ENCODE measurements at places on chromosomes 5 and 9.

DNA sequence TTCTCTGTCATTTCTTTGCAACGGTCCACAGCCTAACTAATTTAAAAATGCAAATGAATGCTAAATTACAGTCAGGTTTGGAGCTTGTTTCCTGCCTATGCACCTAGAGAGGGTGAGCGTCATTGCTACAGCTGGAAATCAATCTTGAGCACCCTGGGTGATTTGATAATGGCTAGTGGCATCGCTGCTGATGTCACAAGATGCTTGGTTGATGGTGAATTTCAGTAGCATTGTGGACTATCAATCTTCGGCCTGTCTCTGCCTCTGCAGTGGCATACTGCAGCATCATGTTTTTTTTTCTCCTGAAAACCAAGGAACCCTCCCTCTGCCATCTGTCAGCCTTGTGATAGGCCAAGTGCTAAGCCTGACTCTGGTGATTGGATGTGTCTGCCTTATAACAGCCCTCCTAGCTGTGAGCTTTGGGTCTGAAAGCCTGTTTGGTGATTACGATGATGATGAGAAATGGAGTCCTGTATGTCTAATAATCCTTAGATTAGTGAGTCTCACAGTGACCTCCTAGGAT is 75.3 kb downstream of the NMUR2 start:
- peak; percentile 65 for DNase-seq

DNA sequence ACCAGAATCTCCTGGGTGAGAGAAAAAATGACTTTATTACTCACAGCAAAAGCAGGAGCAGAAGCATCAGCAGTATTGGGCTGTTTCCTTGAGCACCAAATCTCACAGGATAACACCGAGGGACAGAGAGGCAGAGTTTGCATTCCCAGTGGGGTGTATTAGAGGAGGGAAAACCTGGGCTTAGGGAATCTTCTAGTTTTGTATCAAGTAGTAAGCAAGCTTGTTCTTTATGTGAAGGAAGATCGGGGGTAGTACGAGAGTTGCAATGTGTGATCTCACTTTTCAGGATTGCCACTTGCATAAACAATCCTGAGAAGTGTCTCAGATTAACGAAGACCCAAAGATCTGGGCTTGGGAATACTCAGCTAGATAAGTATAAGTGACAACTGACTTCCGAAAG is 1163.0 kb downstream of the TAF11L14 start:
- no peak for DNase-seq

GRCh38 chr9:6557883-6558616 is 87.5 kb downstream of the GLDC start:
- DNase-seq, result no peak

DNA sequence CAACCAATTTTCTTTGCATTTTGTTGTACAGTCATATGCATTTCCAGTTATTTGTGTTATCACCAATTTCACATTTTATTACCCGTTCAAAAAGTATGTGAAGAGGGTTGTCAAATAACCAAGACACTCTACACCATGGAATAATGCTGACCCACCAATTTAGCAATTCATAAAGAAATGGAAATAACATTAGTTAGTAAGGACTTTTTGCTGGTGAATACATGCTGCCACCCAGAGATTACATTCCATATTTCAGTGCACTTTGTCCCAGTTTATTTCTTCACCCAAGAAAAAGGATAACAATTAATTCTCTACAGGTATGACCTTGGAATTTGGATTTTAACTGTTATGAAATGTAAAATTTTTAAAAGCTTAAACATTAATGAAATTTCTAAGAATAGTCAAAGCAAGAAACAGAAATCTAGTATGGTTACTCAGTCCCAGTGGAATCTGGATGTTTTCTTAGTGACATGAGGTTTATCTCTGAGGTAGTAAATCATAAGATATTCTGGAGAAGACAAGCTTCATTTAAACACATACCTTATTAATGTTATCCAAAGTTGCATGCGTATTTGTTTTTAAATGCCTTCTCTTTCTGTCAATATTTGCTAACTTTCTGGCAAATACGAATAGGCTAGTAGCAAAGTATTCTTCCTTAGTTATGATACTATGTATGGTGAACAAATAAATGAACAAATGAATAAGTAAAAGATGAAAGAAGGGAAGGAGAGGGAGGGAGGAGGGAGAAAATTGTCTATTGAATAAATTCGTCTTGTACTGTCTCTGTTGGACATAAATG is 100.6 kb downstream of the CETN3 start:
- no peak for DNase-seq

DNA sequence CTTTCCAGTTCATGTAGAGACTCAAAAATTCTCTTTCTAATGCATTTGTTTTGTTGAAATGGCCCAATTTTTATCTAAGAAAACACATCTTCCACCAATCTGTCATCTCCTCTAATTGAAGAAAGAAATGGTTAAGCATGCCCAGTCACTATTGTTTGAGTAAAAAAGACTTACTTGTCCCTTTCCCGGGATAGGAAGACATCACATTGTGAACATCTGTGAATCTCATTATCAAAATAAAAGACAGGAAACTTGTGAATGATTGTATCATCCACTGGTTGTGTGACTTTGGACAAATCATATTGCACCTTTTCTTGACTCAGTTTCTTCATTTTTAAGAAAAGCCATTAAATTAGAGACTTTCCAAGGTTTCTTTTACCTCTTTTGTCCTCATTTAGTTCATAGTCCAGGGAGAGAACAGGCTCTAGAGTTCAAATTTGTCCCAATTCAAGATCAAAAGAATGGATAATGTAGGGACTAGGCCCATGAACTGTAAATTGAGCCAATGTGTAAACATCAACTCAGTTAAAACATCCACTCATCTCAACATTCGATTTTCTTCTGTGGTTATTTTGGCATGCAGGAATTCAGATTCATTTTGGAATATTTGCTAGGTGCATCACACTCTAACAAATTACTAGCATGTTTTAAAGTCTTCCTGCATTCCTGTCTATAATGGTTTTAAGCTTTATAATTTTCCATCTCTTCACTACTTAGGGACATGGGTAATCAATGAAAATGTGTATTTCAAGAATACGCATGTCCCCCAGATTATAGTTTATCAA is 838.0 kb upstream of the WWC1 start:
- DNase-seq, result no peak

GRCh38 chr5:128406803-128407202 is 131.2 kb downstream of the FBN2 start:
- no peak for DNase-seq

DNA sequence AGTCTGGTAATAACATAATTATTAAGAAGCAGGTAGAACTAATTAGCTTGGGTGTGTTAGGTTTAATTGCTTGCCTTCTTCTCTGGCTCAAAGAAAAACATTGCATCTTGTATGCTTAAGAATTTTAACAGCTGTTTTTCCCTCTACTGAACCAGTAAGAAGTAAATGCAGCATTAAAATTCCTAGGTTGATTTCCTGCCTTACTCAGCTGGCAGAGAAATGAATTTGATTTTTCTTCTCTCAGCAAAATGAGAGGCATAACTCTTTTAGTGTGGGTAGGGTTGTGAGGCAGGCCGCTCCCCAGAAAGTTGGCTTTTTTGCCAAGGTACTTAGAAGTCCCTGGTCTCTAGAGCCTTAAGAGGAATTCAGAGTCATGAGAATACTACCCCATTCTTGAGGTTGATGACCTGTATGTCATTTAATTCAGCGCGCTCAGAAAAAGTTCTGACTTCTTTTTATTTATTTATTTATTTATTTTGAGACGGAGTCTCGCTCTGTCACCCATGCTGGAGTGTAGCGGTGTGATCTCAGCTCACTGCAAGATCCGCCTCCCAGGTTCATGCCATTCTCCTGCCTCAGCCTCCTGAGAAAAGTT is 302.6 kb downstream of the ARHGEF28 start:
- no peak for DNase-seq

DNA sequence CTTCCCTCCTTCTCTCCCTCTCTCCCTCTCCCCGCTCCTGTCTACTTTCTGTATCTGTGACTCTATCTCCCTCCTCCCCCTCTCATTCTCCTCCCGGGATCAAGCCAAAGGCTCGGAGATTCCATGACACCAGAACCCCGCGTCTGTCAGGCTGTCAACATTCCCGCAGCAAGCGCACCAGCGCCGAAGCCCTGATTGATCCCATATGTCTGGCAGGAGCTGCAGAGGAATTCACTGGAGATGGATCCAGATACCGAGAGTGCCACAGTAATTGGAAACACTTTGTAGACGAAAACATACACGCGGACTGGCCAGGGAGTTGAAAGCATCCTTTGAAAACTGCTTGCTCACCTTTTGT is 300 bp upstream of the SVEP1 start:
- no peak for DNase-seq

DNA sequence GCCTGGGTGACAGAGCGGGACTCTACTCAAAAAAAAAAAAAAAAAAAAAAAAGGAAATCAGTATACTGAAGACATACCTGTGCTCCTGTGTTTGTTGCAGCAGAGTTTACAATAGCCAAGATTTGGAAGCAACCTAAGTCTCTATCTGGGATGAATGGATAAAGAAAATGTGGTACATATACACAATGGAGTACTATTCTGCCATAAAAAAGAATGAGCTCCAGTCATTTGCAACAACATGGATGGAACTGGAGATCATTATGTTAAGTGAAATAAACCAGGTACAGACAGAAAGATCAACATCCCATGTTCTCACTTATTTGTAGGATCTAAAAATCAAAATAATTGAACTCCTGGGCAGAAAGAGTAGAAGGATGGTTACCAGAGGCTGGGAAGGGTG is 22.9 kb downstream of the ADAM19 start:
- no peak for DNase-seq

- no peak for DNase-seq
Measured at GRCh38 chr5:61256474-61256873, 75.6 kb upstream of the ZSWIM6 start.

DNA sequence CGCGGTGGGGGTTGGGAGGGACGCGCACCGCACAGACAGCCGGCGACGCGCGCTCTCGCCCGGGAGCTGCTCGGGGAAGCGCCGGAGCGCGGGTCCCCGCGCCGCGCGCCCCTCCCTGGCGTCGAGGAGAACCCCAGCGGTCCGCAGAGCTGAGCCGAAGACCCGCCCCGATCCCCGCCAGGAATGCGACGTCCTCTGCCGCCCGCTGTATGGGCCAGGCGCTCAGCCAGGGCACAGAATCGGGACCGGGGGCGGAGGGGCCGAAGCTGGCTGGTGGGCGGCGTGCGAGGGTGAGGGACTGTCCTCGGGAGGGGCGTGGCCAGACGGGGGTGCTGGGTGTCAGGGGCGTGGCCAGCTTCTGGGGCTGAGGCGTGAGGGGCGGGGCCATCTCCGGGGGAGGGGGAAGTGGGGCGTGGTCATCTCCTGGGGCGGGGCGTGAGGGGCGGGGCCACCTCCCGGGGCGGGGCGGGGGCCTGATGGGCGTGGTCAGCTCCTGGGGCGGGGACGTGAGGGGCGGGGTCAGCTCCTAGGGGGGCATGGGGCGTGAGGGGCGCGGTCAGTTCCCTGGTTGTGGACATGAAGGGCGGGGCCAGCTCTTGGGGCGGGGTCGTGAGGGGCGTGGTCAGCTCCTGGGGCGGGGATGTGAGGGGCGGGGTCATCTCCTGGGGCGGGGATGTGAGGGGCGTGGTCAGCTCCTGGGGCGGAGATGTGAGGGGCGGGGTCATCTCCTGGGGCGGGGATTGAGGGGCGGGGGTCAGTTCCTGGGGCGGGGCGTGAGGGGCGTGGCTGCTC is 965 bp downstream of the PTGDS start:
- DNase-seq, result no peak

DNA sequence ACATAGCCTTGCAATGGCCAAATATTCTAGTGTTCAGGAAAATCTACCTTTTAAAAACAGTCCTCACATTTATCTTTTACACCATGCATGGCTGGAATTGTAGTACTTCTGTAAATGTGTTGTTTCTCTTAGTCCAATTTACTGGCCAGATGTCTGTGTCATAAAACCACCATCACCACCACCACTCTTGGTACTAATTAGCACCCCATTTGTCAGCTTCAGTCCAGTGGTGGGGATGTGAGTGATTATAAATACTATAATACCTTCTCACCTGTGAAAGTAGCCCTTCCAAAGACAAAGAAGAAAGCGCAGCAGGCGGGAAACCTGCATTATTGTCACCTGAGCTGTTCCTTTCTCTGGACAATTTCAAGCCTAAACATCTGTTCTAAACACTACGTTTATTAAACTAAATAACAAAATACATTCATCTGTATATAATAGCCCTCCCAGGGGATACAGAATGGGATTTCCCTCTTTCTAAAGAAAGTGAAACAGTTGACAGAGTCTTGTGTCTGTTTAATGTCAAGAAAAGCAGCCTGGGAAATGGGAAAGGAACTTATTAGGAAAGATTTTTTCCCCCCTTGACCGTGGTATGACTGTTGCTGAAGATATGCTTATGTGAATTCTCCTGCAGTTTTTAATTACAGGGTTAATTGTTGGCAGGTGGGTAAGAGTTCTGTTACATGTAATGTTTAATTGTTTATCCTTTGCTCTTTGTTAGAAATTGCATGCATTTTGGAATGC is 144.5 kb upstream of the NUDT12 start:
- DNase-seq, result no peak

DNA sequence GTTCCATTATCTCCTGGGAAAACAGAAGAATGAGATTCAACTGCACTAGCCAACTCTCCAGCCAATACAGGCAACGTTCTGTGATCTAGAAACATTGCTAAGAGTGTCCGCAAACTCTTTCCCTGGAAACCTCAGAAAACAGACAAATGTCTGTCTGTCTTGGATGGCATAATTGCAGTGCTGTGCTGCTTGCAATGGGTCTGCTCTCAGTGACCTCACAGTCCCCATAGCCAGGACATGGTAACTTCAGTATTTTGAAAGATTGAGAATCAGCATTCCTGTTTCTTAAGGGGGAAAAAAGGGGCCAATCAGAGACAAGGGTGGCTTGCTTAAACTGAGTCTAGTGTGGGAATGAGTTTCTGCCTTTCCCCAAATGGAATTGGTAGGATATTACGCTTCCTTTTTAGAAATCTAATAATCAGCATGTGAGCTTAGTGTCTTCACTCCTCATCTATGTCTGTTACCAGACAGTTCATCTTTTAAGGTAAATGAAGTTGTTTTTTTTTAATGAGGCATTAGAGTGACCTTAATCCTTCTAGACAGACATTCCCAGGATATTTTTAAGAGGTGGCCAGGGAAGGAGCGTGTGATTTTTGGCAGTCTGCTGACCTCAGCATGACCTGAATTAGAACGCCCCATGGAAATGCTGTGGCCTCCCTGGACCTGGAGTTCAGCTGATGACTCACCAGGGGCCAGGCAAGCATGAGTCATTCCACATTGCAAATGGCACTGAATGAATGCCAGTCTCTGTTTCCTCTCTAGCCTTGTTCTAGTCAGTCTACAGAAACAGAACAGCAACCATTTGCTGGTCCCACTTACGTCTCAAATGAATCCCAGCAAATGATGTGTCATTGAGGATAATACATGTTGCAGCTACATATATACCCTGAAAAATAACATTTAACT is 210.2 kb upstream of the ACTBL2 start:
- DNase-seq, result no peak

DNA sequence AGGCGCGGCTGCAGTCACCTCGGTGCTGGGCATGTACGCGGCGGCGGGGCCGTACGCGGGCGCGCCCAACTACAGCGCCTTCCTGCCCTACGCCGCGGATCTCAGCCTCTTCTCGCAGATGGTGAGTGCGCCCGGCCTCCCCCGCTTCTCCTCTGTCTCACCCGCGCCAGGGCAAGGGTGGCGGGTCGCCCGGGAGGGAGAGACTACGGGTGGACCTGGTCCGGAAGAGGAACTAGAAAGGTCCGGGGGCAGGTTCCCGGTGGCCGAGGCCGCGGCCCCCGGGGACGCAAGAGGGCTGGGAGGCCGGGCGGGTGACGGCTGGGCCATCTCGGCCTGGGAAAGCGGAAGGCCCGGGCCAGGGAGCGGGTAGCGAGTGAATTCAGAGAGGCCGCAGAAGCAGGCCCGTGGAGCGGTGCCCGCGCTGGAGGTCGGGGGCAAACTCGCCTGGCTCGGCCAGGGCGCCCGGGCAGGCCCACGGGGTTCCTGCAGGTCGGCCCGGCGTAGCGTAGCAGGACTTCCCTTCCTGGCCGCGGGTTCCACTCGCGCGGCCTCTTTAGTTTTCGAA is 711 bp downstream of the IRX1 start:
- DNase-seq, result no peak

Measured in NCI-H1436 treated with DMSO at 0.1 percent for 48 hours (cell line).